Liver (tissue), 10 donors: ENCODE measurements at places on chromosomes 6 and 20. TPM values are rescaled to one million over a fixed set of nuclear protein-coding genes. Genes with fewer than 3 reads are reported as not detected.
A peak's percentile ranks its signal among the peaks of the same experiment; 100 is the strongest.

GRCh38 chr6:20564269-20564668 is 30.0 kb downstream of the CDKAL1 start:
- no peaks in the 10 kb centered on the region for H3K4me1 ChIP-seq
- DNase-seq = no peak
- H3K36me3 ChIP-seq = no peaks in the 10 kb centered on the region
- H3K27me3 ChIP-seq = no peaks in the 10 kb centered on the region

DNA sequence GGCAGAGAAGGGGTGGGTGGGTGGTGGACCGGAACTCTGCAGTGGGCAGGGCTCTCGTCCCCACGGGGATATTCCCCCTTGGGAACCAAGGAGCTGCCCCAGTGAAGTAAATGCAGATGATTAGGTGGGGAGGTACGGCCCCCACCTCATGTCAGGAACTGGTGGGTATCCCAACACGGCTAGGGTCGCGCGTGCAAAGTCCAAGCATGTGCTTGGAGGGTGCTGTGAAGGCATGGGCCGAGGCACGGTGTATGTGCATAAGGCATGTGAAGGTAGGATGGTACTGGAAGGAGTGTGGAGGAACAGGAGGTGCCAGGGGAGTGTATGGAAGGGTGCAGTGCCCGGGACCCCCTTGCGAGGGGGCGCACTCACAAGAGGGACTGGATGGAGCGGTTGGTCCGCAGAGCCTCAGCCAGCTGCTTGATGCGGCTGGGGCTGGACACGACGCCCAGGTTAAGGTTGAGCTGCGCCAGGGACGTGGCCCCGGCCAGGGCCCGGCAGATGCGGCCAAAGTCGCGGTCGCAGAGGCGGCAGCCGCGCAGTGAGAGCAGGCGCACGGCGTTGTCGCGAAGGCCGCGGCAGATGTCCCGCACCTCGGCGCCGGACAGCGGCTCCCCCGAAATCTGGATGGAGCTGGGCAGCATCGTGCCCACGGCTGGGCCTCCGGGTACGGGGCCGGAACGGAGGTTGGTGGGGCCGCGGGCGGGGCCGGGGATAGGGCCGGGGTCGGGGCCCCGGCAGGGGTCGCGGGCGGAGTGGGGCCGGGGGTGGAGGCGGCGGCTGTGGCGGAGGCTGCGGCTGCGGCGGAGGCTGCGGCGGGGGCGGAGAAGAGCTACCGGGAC is 783 bp downstream of the LRRC73 start:
- H3K36me3 ChIP-seq = peaks cover 37% of the 10 kb centered on the region
- peaks cover 3% of the 10 kb centered on the region for H3K27me3 ChIP-seq
- H3K4me3 ChIP-seq = no peak overlapping the region
- DNase-seq = no peak
- H3K27ac ChIP-seq = no peak overlapping the region

GRCh38 chr6:82589509-82590206 is 226.0 kb downstream of the TPBG start:
- H3K4me3 ChIP-seq = no peak overlapping the region
- H3K27me3 ChIP-seq = no peaks in the 10 kb centered on the region
- no peak for DNase-seq
- H3K4me1 ChIP-seq = no peaks in the 10 kb centered on the region
- no peak overlapping the region for H3K27ac ChIP-seq

FRK gene
- 5.7 TPM for total RNA-seq

SLC17A1 gene
- 11.1 TPM for total RNA-seq

STX11 gene
- 4.5 TPM for total RNA-seq

DNA sequence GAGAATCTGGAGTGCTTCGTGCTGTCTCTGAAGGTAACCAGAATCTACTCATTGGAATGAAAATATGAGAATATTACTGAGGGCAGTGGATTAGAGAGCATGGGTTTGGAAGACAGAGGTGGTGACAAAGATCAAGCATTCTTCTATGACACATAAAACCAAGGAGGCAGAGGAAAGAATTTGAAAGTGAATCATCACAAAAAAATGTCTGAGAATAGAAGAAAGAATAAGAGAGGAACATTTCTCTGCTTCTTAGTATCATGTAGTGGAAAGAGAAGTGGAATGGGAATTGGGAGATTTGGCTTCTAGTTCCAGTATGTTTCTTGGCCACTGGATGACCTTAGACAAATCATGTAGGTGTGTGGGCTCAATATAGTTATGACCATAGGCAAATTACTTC is 474.0 kb downstream of the TFAP2B start:
- H3K4me1 ChIP-seq = no peaks in the 10 kb centered on the region
- H3K27me3 ChIP-seq = no peaks in the 10 kb centered on the region
- no peak for DNase-seq
- no peaks in the 10 kb centered on the region for H3K36me3 ChIP-seq
- no peak overlapping the region for H3K4me3 ChIP-seq
- H3K27ac ChIP-seq = no peak overlapping the region

DNA sequence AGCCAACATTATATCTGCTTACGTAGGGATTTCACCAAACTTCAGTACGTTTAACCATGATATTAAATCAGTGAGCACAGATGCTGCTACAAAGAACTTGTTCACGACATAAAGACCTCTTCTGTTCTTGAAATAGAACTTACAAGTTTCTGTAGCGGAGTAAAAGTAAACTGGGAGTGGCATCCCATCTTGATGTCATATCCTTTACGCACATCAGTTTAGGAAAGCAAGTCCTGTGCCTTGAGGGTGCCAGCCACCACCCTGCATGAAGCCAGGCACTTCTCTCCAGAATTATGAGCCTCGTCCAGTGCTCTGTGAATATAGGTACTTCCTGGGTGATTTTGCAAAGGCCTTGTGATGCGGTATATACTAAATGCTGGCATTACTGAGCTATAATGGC is 122.6 kb downstream of the BTBD3 start:
- no peaks in the 10 kb centered on the region for H3K4me1 ChIP-seq
- H3K4me3 ChIP-seq = no peak overlapping the region
- no peaks in the 10 kb centered on the region for H3K36me3 ChIP-seq
- no peak overlapping the region for H3K27ac ChIP-seq
- H3K27me3 ChIP-seq = no peaks in the 10 kb centered on the region

CCDC170 gene
- total RNA-seq = 0.37 TPM

PPP1R3G gene
- total RNA-seq = 3.0 TPM

- no peak overlapping the region for H3K4me3 ChIP-seq
- no peaks in the 10 kb centered on the region for H3K4me1 ChIP-seq
- DNase-seq = no peak
Measured at GRCh38 chr20:8433291-8433690, 301.2 kb downstream of the PLCB1 start.

DNA sequence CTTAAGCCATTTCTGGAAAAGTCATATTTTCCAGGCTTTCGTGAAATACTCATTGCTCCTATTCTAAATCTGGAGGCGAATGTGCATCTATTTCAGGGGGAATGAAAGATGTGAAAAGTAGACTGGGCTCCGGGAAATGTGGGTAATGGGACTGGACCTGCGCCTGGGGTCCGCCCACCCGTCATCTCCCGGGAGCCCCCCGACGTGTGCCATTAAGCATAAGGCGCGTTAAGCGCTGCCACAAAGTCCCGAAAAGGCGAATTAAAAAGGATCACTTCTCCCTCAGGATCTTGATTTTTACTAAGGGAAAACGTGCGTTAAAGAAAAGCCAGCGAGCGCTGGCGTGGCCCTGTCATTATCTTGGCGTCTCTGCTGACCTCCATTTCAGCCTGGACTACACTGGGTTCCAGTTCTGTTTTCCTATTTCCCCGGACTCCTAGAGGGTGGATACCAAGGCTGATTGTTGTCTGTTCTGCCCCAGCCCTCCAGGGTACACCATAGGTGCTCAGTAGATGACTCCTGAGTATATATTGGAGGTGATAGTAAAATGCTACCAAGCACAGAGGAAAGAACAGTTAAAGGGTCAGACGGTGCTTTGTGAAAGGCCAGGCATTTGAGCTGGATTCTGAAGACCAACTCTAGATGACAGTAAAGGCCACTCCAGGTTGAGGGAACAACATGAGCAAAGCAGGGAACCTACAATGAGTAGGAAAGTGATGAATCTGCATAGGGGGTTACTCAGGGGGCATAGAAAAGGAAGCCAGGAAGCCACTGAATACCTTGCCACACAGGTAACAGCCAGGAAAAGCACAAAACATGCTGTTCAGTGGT is 89.2 kb upstream of the ARID1B start:
- H3K27ac ChIP-seq = peak overlapping the region; percentile 74
- H3K36me3 ChIP-seq = no peaks in the 10 kb centered on the region
- peak; percentile 47 for DNase-seq
- H3K4me3 ChIP-seq = peak overlapping the region; percentile 88
- H3K4me1 ChIP-seq = peaks cover 7% of the 10 kb centered on the region
- no peaks in the 10 kb centered on the region for H3K27me3 ChIP-seq

GRCh38 chr20:50538276-50538675 is 28.1 kb downstream of the PTPN1 start:
- no peaks in the 10 kb centered on the region for H3K36me3 ChIP-seq
- H3K4me3 ChIP-seq = no peak overlapping the region
- no peaks in the 10 kb centered on the region for H3K27me3 ChIP-seq

GRCh38 chr6:131636880-131637792 is at the start of gene ENPP3:
TSS of gene ENPP3 (plus strand) at chr6:131637302. CDS start at chr6:131637385, 83 bp downstream.
- peaks cover 13% of the 10 kb centered on the region for H3K4me1 ChIP-seq
- DNase-seq = no peak
- H3K36me3 ChIP-seq = no peaks in the 10 kb centered on the region
- H3K27me3 ChIP-seq = no peaks in the 10 kb centered on the region

GRCh38 chr20:32063695-32064094 is 11.7 kb downstream of the HCK start:
- H3K27ac ChIP-seq = peak overlapping the region; percentile 66
- no peak overlapping the region for H3K4me3 ChIP-seq
- no peak for DNase-seq
- H3K4me1 ChIP-seq = no peaks in the 10 kb centered on the region
- H3K27me3 ChIP-seq = no peaks in the 10 kb centered on the region
- no peaks in the 10 kb centered on the region for H3K36me3 ChIP-seq
